ENCODE measurements at places on chromosomes 5 and 9.

DNA sequence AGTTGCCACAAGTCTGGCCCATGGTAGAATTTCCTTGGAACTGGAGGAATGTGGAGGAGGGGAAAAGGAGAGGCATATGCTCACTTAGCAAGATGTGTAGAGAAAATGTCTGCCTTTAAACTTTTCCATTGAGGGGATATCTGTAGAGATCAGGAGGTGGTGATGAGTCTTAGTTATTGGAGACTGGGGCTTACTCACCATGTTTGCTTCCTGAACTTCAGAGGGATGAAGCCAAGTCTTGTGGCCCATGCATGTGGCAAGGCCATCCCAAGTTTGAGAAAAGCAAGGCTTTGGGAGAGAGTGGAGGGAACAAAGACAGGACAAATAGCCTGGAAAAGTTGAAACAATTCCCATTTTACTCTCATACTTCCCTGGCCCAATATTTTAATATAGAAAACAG is 124.5 kb downstream of the GDNF start:
- no peak for DNase-seq

DNA sequence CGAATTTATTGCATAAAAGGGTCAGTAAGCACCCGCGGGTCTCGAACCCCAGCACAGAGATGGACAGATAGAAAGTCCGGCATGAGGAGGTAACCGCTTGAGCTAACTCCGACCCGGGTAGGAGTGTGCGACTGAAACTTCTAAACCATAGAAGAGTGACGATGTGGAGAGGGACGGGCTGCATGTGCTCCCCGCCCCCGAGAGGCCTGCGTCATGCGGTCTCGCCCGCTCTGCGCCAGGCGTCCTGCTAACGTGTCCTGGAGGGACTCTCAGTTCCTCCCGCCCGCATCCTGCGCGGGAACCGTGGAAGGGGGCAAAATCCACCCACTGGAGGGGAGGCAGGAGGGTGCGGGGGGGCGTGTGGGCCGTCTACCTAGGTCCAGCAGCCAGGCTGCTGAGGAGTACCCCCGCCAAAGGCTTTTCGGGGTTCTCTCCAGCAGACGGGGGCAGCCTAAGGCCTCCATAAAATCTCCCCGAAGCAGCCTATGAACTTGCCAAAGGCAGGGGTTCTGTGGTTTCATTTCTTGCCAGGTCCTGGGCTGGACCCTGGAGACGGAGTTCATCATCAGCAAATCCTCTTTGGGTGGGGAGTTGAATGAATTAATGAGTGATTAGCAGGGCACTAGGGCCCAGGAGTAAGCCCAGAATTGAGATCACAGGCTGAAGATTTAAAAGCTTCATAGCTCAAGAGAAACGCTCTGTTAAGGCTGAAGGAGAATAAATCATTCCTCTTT is 51.9 kb downstream of the TGFBI start:
- DNase-seq = peak; percentile 50

DNA sequence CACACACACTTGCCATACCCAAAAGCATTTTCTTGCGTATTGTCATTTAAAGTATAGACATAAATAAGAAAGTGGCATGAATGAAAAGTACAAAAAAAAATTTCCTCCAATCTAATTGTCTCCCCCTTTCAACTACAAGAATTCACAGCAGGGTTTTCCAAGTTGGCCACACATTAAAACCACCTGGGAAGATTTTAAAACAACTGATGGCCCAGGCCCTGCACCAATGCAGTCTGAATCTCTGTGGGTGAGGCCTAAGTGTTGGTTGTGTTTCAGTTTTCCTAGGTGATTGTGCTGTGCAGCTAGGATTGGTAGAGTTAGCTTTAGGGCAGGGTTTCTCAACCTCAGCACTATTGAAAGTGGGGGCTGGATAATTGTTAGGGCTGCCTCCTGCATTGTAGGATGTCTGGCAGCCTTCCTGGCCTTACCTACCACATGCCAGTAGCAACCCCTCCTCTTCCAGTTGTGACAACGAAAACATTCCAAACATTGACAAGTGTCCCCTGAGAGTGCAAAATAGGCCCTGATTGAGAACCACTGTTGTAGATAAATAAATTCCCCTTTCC is 337.1 kb downstream of the KIAA0825 start:
- no peak for DNase-seq

GRCh38 chr9:78707080-78707479 is 410.2 kb downstream of the PSAT1 start:
- no peak for DNase-seq

GRCh38 chr5:132181011-132181629 is 46.5 kb downstream of the P4HA2 start:
- DNase-seq = no peak

DNA sequence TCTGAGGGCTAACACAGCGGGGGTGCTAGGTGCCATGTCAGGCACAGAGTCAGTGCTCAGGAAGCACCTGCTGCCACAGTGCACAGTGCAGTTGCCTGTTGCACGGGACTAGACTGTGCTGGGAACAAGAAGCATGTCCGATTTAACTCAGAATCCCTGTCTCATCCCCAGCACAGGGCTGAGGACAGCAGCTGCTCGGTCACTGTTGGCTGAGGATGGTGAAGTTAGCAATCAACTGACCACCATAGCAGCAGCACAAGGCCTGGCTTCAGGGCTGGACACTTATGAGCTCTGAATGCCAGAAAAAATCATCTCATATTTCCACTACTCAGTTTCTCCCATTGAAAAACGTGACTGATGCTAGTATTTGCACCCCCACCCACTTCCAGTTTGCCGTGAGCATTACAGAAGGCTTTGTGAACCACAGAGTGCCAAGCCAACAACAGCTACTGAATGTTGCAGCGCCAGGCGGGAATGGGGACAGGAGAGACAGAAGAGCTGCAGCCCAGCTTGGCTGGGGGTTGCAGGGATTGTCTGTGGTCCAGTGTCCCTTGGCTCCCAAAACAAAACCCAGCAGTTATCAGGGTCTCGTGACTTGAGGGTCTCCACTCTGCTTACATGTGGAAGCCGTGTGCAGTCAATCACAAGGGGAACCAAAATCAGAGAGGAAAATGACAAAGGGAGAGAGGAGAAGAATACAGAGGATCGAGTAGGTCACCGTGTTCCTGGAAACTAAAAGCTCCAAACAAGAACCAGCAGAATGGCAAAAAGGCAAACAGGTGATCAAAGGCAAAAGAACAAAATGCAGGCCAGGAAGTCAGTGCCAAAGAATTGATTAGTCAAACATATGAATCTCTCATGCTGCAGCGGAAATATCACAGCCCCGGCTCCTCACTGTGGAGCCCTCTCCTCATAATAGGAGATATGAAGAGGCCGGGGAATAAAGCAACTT is 155.6 kb downstream of the CRB2 start:
- DNase-seq = no peak

- DNase-seq = no peak
Measured at GRCh38 chr9:133340256-133340655, 4.3 kb upstream of the SURF6 start.

- no peak for DNase-seq
Measured at GRCh38 chr9:126676685-126677143, 63.0 kb downstream of the LMX1B start.

GRCh38 chr9:110802416-110803035 is 133.9 kb downstream of the MUSK start:
- DNase-seq = no peak

- no peak for DNase-seq
Measured at GRCh38 chr9:15286161-15286821, 20.7 kb downstream of the TTC39B start.

All from thoracic aorta (tissue), 2 donors.